ENCODE measurements at places on chromosomes 3 and 15. TPM values are rescaled to one million over a fixed set of nuclear protein-coding genes. Genes with fewer than 3 reads are reported as not detected.
A peak's percentile ranks its signal among the peaks of the same experiment; 100 is the strongest.

RCCD1 gene
- 5.7 TPM for total RNA-seq

CCR1 gene
- total RNA-seq: not detected

BCL2A1 gene
- not detected for total RNA-seq

RPP25 gene
- 13.9 TPM for total RNA-seq

CADPS gene
- 99.0 TPM for total RNA-seq

SPTBN5 gene
- total RNA-seq: 0.96 TPM

- peak; percentile 28 for ATAC-seq
Observed at GRCh38 chr15:56484287-56484686, 19.4 kb upstream of the MNS1 start.

DNA sequence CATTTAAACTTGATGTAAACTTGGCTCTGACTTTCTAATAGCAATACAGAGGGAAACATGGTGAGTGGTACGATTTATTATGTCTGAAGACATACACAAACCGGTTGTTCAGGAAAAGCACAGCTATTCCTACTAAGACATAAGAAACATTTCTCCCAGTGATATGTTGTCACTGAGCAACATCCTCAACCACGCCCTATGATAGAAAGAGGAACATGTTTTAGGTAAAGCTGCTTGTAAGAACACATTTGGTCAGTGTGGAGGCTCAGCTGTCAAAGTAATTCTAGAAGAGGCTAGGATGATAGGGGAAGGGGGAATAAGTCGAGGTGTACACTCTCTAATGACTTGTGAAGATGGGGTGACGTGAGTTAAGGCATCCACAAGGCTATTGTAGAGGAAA, 42.7 kb upstream of the B3GNT5 start:
- no peak for ATAC-seq

GRCh38 chr3:53809764-53810400, 36.3 kb downstream of the CHDH start:
- no peak for ATAC-seq

GRCh38 chr15:63722204-63722808, 111.4 kb downstream of the HERC1 start:
- ATAC-seq: no peak

DNA sequence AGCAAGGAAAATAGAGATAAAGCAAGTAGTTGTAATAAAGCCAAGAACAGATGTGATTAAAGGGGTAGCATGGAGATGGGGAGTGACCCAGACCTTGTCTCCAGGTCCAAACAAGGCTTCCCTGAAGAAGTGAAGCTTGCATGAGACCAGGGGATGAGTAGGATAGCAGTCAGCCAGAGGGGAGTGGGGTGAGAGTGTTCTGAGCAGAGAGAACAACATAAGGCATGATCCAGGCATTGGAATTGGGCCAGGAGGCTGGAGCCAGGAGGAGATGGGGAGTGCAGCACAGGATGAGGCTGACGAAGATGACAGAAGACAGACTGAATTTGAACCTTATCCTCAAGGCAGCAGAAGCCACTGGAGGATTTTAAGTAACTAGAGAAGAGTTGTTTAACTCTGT, 7.2 kb downstream of the TMOD2 start:
- no peak for ATAC-seq

GRCh38 chr3:76410762-76411281, 625.5 kb upstream of the ZNF717 start:
- no peak for ATAC-seq

- no peak for ATAC-seq
Observed at GRCh38 chr3:8629151-8630021, 15.2 kb downstream of the SSUH2 start.

DNA sequence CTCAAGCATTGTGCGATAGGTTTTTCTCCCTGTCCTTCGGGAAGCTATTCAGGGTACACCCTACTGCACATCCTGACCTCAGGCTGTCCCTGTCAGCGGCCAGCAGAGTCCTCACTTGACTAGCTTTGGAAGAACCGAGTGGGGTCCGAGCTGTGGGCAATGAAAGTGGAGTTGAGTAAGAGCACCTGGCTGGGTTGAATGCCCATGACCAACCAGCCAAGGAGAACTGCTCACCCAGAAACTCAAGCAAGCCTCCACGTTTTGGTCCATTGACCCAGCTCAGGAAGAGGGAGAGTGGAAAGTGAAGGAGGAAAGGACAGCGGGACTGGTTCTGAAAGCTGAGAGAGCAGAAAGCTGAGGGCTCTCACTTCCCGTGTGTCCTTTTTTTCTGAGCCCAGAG, 36.0 kb upstream of the HDGFL3 start:
- ATAC-seq: no peak

- no peak for ATAC-seq
Observed at GRCh38 chr3:127121885-127122284, 71.0 kb upstream of the PRR23E start.

- no peak for ATAC-seq
Observed at GRCh38 chr15:65006876-65007275, 17.2 kb upstream of the SPG21 start.

GRCh38 chr15:52406601-52407000, 111.0 kb upstream of the MYO5C start:
- ATAC-seq: no peak

DNA sequence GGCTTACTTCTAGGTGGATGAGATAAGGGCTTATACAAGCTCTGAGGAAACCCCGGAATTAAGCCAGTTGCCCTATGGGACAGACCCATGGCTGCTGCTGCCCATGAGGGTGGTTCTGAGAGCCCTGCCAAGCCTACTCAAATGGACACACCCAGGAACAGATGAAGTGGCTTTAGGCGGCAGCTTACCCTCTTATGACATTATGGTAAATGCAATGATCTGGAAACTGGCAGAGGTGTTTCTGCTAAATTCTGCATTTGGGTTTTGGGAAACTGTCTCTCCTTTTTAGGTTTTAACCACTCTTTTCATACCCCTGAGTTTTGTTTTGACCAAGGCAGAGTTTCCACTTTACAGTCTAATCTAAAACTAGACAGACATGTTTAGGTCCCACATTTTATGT, 9.0 kb upstream of the ZBED2 start:
- ATAC-seq: peak; percentile 46

GRCh38 chr3:118884748-118885206, 149.9 kb downstream of the IGSF11 start:
- ATAC-seq: peak; percentile 64

- ATAC-seq: no peak
Observed at GRCh38 chr3:47117807-47118364, 46.0 kb downstream of the SETD2 start.

DNA sequence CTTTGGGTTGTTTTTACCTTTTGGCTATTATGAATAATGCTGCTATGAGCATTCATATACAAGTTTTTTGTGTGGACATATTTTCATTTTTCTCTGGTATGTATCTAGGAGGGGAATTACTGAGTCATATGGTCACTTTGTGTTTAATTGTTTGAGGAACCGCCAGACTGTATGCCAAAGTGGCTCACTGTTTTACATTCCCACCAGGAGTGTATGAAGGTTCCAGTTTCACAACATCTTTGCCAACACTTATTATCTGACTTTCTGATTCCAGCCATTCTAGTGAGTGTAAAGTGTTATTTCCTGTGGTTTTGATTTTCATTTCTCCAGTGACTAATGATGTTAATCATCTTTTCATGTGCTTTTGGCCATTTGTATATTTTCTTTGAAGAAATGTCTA, 51.8 kb downstream of the CMTM7 start:
- ATAC-seq: no peak

GRCh38 chr3:160583451-160583850, 18.1 kb upstream of the KPNA4 start:
- ATAC-seq: no peak

DNA sequence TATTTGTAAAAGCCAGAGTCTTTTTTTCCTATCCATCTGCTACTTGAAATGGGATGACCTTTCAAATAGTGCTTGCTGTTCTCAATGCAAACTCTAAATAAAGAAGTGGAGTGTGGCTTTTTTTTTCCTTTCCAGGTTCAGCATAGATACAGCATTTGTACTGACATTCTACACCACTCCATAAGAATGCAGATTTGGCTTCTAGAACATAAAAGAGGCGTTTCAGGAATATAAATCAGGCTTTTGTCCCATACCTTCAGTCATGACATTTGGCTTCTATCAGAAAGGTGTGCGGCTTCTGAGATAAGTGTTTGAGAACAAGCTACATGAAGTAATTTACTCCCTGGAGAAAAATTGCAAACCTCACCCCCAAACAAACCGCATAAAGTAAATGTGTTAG, 553.1 kb downstream of the FHIT start:
- ATAC-seq: no peak

DNA sequence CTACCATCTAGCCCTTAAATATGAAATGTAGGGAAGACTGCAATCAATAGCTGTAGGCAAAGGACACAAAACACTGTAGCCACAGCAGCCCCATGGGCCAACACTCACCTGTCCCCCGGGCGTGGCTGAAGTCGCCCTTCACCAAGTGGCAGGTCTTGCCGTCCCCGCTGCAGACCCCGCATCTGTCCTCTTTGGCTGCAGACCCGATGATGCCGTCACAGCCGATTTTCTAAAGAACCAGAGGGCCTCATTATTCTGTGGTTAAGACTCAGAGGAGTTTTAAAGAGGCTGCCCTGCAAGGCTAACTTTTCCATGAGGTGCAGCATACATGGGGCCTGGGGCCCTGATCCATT, 245.6 kb downstream of the ADAMTS17 start:
- no peak for ATAC-seq

DNA sequence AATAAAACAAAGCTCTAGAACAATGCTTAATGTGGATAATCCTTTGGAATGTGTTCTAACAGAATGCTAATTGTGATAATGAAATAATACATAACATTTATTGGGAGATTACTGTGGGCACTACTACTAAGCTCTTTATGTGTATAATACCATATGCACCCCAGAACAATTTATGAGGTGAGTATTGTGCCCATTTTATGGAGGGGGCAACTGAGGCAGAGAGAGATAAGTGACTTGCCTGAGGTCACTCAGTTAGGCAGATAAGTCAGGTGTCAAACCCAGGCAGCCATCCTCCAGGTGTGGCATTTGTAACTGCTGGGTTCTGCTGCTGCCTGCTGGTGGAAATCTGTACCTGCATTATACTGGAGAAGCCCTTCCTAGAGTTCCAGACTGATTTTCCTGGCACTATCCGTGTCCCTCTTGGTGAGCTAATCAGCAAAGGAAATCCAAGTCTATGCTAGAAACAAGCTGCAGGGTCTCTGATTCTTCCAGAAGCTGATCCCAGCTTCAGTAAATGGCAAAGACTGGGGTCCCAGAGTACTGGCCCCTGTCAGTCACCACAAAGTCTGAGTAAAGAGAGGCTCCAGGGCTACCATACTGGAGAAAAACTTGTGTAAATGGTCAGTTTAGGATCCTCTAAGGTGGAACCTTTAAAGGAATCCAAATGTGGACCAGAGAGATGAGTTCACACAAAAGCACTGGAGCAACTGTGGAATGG, 22.6 kb upstream of the RBP1 start:
- ATAC-seq: peak; percentile 66

All from motor neuron (in vitro differentiated cells).